ENCODE measurements at places on chromosomes 13 and 19.

DNA sequence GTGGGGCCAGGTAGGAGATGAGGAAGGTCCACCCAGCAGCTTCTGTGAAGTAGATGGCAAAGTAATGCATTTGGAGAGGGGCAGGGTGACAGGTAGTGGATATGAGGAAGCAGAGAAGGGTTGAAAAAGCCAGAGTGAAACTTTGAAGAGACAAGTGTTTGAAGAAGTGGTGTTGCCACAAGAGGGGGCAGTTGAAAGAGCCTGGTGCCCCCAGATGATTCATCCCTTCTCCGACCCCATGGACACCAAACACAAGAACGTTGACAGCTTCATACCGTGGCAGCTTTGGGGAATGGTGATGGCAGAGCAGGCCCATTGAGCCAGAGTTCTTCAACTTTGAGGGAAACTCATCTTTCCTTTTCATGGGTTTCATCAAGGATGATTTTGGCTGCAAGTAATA is 19.9 kb downstream of the IFNL3 start:
- no peak for DNase-seq

GRCh38 chr13:100234006-100234405 is 145.1 kb downstream of the PCCA start:
- DNase-seq: no peak

- no peak for DNase-seq
Measured at GRCh38 chr13:100306030-100306429, 217.1 kb downstream of the PCCA start.

GRCh38 chr19:8251025-8251472 is 41.9 kb downstream of the CERS4 start:
- no peak for DNase-seq

GRCh38 chr19:36772311-36773222 is at the start of gene ZNF850:
ZNF850 (minus strand) TSS chr19:36772807; CDS start chr19:36762606, 10,201 bp downstream.
- DNase-seq: peak; percentile 88

DNA sequence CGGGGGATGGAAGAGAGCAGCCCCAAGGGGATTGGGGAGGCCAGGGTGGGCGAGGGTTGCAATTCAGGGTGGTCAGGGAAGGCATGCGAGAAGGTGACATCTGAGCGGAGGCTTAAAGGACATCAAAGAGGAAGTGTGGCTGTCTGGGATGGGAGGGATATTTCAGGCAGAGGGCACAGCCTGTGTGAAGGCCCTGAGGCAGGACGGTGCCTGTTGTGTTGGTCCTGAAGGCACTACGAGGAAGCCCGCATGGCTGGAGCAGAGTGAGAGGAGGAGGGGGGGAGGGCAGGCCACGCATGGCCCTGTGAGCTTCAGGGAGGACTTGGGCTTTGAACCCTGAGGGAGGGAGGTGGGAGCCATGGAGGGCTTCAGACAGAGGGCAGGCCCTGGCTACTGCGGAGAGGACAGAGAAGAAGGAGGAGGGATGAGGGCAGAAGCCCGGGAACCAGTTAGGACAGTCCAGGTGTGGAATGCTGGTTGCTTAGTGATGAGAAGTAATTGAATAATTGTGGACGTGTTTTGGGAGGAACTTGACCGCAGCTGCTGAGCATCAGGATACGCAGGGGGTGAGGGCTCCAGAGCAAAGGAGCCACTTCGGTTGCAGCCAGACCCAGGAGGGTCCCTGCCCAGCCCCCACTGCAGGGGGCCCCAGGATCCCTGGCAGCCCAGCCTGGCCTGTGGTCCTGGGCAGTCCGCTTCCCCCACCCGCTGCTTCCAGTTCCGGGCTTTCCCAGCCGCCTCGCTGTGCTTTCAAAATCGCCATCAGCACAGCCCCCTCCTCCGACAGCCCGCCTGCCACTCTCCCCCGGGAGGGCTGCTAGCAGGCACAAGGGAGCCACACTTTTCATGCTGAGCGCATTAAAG is 6.2 kb downstream of the TLE6 start:
- peak; percentile 60 for DNase-seq

- DNase-seq: no peak
Measured at GRCh38 chr13:42707048-42707447, 74.3 kb upstream of the FAM216B start.

DNA sequence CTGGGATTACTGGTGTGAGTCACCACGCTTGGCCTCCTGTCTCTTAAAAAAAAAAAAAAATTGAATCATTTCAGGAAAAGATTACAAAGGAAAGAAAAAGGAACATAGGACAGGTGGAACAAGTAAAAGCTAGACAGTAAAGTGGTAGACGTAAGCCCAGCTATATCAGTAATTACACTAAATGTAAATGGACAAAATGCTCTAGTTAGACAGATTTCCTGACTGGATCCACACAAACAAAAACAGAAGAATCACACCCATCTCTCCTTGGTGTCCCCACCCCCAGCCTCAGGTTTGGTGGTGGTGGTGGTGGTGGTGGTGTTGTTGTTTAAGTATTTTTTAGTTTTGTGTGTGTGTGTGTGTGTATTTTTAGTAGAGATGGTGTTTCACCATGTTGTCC is 6.3 kb upstream of the SPIB start:
- DNase-seq: no peak

DNA sequence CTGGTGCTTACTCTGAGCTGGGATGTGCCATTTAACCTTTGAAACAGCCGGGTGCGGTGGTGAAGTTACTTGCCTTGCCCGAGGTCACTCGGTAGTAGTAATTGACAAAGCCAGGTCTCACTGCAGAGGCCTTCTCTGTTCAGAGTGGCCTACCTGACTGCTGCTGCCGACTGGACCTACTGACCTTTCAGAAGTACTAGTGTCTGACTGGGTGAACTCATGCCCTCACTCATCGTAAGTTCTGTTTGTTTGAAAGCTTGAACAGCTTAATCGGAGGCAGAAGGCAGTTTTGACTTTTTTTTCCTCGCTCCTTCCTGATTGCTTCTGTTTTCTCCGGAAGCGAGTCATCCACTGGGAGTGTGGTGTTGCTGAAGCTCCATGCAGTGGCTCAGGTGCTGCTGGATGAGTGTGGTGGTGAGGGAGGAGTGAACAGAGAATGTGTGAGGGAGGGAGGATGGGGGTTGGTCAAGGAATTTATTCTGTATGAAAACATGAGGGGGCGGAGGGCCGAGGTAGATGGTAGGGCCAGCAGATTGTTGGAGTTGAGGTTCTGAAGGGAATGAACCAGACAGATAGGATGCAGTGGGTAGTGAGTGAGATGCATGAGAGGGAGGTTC is 2.7 kb downstream of the SPINT2 start:
- no peak for DNase-seq

- no peak for DNase-seq
Measured at GRCh38 chr19:19606021-19606420, 12.5 kb downstream of the PBX4 start.

GRCh38 chr13:25252225-25252624 is 35.1 kb downstream of the MTMR6 start:
- no peak for DNase-seq

DNA sequence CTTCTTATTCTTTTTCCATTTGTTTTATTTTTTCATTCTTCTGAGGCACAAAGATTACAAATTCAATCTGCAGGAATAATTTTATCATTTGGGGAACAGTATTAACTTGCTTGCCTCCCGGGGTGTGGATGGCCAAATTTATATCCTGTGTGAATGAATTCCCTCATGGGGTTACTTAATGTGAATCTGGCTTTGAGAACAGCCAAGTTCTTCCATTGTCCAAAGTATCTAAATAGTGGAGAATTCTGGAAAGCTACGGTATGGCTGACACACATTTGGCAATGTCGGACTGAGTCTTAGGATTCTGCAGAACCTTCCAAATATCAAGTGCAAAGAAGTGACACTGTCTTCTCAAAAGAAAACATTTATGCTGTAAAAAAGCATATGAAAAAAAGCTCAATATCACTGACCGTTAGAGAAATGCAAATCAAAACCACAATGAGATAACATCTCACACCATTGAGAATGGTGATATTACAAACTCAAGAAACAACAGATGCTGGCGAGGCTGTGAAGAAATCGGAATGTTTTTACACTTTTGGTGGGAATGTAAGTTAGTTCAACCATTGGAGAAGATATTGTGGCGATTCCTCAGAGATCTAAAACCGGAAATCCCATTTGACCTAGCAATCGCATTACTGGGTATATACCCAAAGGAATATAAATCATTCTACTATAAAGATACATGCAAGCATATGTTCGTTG is 620.2 kb downstream of the EFNB2 start:
- DNase-seq: no peak

DNA sequence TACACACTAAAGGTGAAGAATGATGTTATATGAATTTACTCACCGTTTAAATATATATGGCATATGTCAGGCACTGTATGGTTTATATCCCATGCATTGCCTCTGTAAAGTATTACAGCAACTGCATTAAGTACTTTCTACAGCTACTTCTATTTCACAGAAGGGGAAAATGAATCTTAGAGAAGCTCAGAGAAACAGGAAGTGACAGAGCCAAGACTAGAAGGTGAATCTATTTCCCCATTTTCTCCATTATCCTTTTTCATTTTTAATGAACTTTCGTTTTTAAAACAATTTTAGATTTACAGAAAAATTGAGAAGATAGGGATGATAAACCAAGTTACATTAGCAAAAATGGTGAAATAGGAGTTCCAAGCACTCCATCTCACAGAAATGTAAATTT is 863.3 kb downstream of the UQCRFS1 start:
- DNase-seq: no peak

GRCh38 chr13:18951412-18951811 is 230.2 kb downstream of the TUBA3C start:
- no peak for DNase-seq

GRCh38 chr13:113297370-113298042 is 467 bp downstream of the LAMP1 start:
- no peak for DNase-seq

GRCh38 chr19:55353803-55354697 is 469 bp downstream of the COX6B2 start:
- peak; percentile 38 for DNase-seq

- no peak for DNase-seq
Measured at GRCh38 chr19:19106056-19106551, 32.2 kb downstream of the TMEM161A start.

DNA sequence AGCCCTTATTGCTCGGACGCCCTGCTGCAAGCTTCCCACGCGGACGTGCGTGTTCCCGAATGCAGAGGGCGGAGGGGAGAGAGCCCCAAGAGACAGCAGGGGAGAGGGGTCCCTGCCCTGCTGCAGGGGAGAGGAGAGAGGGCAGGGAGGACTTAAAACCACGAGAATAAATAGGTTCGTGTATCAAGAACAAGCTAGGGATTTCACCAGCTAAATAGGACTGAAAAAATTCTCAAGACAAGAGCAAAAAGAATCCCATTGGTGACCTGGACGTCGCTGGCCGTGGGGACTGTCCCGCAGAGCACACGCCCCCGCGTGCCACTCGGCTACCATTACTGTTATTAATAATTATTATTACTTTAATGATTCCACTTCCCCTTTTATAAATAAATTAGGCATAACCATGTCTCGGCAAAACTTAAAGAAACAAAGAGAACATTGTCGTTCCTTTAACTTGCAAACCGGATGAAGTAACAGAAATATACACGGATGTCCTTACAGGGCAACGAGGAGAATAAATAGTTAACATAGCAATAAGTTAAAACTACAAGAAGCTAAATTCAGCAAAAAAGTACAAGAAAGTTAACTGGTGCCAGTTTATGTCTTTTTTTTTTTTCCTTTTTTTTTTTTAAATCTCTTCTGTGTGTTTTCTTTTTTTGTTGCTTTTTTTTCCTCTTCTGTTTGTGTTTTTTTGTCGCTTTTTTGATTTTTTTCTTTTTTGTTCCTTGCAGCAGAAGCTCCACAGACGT is 16.6 kb downstream of the PRKCSH start:
- no peak for DNase-seq

GRCh38 chr13:35894636-35895035 is 236.5 kb downstream of the DCLK1 start:
- no peak for DNase-seq

- no peak for DNase-seq
Measured at GRCh38 chr19:35404879-35405622, 34.2 kb downstream of the GPR42 start.

- DNase-seq: no peak
Measured at GRCh38 chr13:101474419-101474957, 22.0 kb downstream of the ITGBL1 start.

- no peak for DNase-seq
Measured at GRCh38 chr13:48234566-48235340, 1.7 kb downstream of the ITM2B start.

DNA sequence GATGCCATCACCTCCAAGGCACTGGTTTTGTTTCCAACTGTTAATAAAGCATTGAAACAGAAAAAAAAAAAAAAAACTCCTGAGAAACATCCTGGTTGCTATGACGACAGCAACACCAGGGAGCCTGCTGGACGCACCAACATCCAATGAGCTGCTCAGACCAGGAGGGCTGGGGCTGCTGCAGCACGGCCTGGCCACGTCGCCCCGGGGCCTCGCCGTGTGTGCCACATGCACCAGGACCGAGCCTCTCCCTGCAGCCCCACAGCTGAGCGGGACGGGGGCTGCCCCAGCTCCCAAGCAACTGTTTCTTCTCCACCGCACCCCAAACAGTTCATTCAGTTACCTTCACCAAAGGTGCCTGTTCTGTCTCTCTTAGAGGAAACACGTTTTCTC is 54.5 kb downstream of the RASA3 start:
- no peak for DNase-seq

DNA sequence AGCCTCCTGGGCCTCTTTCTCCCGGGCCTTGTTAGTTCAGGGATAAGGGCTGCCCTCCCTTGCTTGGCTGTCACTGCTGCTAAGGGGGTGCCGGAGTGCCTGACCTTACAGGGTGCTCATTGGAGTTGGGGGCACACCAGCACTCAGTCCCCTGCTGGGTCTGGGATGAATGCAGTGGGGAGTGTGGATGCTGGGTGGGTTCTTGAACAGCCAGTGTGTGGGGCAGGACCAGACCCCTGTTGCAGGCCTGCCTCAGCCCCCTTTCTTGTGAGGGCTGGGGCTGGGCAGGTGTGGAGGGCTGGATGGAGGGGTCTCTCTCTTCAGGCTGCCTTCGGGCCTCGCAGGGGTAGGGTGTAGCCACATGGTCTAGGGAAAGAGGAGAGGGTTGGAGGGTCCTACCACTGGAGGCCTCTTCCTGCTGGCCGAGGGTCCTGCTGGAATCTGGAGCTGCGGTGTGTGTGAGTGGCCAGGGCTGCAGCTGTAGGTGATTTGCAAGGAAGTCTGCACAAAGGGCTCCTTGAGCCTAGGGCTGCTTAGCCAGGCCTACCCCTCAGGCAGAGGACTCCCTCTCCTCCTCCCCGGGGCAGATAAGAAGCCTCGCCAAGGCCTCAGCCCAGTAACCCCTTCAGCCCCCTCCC is 3.2 kb downstream of the CEBPA start:
- no peak for DNase-seq

GRCh38 chr13:43315522-43315921 is 292.1 kb downstream of the DNAJC15 start:
- DNase-seq: no peak

GRCh38 chr19:50889638-50890037 is 16.4 kb downstream of the KLK2 start:
- DNase-seq: no peak

- peak; percentile 26 for DNase-seq
Measured at GRCh38 chr19:4455719-4456475, 1.7 kb downstream of the UBXN6 start.

- DNase-seq: no peak
Measured at GRCh38 chr19:19202707-19203011, 555 bp downstream of the NR2C2AP start.

Measured in SHP77 (cell line).